NCI-H1694 (cell line): ENCODE measurements at places on chromosomes 1 and 21.
A peak's percentile ranks its signal among the peaks of the same experiment; 100 is the strongest.

- DNase-seq = no peak
Observed at GRCh38 chr1:10473145-10473765, 926 bp upstream of the DFFA start.

DNA sequence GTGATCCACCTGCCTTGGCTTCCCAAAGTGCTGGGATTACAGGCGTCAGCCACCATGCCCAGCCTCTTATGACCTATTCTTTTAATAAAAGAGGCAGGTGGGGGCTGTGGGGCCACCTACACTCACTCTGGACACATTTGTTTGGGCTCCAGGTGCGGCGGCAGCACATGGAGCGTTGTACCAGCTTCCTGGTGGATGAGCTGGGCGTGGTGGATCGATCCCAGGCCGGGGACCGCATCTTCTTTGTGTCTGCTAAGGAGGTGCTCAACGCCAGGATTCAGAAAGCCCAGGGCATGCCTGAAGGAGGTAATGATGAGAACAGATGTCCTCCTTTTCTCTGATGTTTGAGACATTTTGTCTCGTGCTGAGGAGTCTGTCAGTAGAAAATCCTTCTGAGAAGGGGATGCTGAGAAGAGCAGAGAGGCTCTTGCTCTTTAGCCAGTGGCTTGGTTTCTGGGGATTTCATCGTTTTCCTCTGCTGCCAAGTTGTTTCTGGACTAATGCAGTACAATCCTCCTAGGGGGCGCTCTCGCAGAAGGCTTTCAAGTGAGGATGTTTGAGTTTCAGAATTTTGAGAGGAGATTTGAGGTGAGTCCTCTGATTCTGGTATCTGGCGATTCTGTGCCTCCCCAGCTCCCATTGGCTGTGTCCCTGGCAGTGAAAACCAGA lies 17.9 kb upstream of the MIIP start:
- DNase-seq = peak; percentile 22

GRCh38 chr1:186497651-186498050 lies 36.7 kb upstream of the PDC start:
- DNase-seq = no peak

- no peak for DNase-seq
Observed at GRCh38 chr1:110875216-110875731, 2.3 kb downstream of the CD53 start.

GRCh38 chr21:26965040-26965906 lies 1.6 kb downstream of the ADAMTS5 start:
- DNase-seq = peak; percentile 57

DNA sequence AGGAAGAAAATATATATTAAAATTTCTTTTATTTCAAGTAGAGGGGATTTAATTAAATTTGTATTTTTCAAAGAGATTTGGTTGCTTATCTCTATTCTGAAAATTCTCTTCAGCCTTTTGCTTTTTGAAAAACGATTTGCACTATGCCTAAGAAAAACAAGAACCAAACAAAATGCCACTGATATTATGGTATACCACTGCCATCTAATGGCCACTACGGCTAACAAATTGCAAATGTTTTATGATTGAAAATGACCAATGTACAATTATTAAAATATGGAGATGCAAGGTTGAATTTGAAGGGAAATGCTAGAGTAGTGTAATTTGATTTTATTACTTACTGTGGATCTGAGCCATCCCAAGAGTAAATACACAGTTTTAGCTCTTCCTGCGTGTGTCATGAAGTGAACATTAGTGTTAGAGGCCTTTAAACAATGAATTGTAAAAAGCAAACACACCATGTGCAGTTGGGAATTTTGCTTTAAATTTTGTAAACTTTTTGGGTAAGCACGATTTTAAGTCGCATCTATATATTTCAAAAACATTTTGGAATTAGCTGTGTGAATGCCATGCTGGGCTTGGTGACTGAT lies 137.4 kb upstream of the USP25 start:
- DNase-seq = peak; percentile 57

DNA sequence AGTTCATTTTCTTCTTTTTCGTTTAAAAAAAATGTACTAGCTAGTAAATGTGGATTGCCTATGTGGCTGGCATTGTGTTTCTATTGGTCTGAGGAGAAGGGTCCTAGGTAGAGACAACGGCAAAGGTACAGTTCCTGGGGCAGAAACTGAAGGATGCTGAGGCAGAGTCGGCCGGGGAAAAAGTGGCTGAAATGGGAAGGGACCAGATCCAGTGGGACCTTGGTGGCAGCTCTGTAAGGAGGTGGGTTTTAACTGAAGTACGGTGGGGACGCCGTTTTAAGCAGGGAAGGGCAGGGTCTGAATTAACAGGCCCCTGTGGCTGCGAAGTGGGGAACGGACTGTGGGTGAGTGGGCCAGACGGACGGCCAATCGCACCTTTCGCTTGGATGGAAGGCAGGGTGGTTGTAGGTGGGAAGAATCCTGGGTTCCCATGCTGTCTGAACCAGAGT lies 420 bp upstream of the VPS13D start:
- no peak for DNase-seq

DNA sequence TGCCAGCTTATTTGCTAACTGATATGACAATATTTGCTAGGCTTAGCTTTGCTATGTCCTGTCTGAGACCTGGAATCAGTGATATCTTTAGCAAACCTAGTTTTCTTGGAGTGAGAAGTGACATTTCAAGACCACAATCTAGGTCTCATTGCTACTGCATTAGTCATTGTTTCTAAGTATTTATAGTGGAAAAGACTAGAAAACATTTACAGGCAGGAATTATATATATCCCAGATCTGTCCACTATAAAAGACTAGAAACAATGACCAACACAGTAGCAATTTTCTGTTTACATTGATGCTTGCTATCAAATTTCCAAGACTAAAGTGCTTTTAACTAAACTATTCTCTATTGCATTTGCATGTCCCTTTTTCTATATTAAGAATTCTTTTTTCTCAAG lies 5.0 kb upstream of the RGS18 start:
- DNase-seq = no peak

DNA sequence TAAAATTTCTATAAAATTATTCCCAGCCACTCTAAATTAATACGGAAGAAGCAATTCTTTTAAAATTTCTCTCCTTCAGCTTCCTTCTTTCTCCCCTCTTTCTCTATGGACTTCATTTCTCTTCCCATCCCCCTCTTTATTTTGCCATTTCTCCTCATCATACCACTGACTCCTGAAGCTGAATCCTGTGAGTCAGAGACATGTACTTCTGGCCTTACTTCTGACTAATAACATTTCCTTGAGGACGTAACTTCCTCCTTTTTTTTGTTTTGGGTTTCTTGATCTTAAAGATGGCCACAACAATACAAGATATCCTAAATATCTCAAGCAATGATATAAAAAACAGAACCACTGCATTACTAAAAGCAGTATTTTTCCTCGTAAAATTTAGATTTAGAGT lies 63.6 kb upstream of the DENND1B start:
- DNase-seq = no peak

DNA sequence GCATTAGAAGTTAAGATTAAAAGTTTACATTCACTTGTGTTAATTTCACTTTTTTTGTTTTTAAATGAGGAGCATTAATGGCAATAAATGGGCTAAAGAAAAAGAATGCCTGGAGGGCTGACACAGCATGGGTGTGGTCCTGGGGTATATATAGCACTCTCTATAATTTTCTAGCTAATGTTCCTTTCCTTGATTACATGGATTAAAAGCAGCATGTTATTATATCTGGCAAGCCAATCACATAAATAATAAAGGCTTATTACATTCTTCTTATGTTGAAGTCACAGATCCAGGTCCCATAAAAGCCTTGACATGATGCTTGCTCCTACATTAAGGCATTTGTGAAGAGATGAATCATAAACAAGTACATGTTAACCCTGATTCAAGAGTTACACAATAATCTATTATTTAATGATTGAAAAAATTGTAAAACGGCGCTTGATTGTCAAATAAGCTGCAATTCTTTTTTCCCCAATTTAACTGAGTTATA lies 91.4 kb downstream of the LYPLAL1 start:
- no peak for DNase-seq

DNA sequence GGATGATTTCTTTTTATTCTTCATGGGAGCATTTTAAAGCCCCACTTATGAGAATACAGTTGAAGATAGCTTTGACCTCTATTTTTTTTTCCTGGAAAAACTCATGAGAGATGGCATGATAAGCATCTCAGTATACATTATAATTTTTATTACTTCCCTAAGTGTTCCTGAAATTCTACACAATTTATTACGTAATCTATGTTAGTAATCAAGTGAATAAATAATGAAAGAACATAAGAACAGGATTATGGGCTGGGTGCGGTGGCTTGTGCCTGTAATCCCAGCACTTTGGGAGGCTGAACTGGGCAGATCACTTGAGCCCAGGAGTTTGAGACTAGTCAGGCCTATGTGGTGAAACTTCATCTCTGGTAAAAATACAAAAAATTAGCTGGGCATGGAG lies 13.2 kb upstream of the PRKAA2 start:
- DNase-seq = no peak

- DNase-seq = no peak
Observed at GRCh38 chr1:45275054-45275453, 51.6 kb upstream of the HPDL start.

DNA sequence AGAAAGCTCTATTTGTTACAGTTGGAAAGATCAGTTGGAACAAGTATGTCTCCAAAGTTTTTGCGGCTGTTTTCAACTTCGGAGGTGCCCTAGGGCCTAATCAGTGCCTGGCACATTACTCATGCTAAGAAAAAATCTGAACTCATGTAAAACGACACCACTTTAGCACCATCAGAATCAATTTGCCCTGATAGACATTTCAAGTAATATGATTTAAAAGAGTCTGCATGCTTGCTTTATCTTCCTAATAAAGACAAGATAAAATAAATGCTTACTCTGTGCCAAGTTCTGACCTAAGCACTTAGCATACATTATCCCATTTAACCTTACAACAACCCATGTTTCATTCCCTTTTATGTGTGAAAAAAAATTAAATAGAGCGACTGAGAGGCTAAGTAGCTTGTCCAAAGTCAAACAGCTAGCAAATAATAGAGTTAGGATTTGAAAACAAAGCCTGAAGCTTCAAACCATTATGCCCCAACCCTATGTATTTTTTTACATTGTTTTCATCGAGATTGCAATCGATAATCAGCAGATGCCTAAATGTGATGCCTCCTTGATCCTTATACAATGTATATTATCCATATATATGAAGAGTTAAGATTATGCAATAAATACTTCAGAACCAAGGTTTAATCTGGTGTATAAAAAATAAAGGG lies 91.3 kb downstream of the DENND1B start:
- no peak for DNase-seq

DNA sequence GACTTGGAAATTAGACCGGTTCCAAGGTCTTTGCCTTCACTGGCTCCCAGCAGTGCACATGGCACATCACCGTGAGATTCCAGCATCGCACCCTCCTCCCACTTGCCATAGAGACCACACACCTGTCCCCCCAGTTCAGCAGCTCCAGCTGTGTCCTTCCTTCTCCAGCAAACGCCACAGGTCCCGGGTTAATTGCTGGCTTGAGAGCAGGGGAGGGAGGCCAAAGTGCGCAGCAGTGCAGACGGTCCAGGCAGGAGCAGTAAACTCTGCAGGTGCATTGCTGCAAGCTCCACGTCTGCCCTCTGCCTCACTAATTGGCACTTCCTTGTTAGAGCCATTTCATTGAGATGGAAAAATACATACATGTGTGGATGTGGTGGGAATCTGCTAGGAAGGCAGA lies 65.3 kb downstream of the KLHDC7A start:
- DNase-seq = no peak

DNA sequence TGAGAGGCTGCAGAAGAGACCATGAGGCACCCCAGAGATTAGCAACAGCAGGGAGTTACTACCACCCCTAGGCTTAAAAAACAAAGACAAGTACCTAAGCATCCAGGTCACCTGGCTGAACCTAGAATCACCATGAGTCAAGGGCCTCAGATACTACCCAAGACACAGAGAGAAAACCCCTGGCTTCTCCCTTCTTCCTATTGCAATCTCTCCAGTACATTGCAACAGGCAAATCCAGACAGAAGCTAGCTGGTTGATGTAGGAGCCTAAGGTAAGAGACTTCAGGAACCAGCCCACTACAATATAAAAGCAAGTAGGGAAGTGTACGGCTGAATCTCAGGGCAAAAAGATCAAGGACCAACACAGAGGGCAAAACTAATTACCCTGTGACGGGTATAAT lies 367.2 kb downstream of the PLPP3 start:
- no peak for DNase-seq

DNA sequence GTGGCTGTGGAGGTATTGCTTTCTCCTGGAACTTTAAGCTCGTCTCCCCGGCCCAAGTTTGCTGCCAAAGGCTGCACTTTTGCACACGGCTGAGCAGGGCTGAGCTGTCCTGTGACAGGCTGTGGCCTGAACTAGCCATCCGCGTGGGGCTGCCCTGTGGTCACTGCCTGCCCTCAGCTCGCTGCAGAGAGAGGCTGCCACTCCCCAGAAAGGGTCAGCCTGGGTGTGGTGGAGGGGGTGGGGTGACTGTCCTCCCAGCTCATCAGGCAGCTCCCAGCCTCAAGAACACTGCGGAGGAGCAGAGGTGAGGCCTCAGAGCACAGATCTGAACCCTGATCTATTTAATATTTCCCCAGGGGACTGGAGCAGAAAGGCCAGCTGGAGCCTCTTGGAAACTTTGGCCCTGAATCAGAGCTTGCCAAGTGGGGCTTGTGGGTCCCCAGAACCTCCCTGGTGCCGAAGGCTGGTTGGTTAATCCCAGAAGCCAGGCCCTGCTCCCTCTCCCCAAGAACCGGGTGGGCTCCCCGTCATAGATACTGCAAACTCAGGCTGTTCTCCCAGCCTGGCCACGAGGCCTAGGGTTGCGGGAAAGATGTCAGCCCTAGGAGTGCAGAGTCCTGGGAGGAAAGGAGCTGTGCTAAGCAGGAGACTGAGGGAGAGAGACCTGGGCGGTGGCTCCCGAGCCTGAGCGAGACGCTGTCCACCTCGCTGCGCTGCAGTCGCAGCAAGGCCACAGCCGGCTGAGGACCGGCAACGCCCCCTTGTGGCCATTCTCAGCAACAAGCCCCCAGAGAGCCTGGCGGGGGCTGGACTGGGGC lies 125.1 kb upstream of the IPO9 start:
- peak; percentile 78 for DNase-seq

DNA sequence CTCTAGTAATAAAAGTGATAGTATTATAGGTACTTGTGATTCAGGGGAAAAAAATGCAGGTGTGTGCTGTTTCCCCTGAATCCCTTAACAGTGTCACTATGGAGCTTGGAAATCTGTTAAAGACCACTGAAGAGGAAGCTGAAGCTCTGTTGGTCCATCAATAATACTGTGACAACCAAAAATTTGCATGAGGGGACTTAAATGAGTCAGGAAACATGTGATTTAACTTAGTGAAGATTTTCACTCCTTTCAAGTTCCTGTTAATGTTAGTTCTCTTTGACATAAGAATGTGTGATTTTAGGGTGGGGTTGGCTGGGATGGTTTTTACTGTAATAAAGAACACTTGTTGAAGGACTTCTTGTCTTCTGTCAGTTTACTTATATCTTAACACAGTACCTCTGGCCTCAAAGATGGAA lies 32.0 kb downstream of the VANGL2 start:
- DNase-seq = no peak

DNA sequence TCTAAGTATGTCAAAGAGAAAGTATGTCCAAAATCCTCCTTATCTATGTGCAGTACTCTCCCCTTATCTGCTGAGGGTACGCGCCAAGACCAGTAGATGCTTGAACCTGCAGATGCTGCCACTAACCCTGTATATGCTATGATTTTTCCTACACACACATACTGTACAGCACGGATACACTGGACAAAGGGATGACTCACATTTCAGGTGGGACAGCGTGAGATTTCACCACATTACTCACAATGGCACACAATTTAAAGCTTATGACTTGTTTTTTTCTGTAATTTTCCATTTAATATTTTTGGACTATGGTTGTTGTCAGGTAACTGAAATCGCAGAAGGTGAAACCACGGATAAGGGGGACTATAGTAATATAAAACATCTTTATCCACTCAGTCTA lies 4.1 kb downstream of the ORC1 start:
- DNase-seq = no peak

GRCh38 chr21:36321325-36322082 lies 1.5 kb downstream of the MORC3 start:
- no peak for DNase-seq
